ENCODE measurements at places on chromosomes 4 and X.
A peak's percentile ranks its signal among the peaks of the same experiment; 100 is the strongest.

DNA sequence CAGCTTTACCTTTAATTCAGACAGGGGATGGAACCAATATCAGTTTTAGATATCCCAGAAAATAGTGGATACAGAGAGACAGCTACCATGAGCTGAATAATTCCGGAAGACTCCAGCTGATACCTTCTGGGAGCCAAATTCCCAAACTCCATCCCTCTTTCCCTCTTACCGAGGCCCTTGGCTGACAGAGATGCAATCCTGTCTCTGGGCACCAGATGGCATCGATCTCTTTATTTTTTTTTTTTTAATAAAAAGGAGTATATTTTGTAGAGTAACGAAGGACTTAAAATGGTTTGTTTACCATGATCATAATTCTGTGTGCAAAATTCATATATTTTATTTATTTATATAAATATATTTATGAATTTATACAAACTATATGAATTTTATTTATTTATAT is 31.0 kb downstream of the RAB40A start:
- no peak for DNase-seq

- DNase-seq, result no peak
Observed at GRCh38 chrX:115560211-115560977, 580 bp upstream of the PLS3 start.

DNA sequence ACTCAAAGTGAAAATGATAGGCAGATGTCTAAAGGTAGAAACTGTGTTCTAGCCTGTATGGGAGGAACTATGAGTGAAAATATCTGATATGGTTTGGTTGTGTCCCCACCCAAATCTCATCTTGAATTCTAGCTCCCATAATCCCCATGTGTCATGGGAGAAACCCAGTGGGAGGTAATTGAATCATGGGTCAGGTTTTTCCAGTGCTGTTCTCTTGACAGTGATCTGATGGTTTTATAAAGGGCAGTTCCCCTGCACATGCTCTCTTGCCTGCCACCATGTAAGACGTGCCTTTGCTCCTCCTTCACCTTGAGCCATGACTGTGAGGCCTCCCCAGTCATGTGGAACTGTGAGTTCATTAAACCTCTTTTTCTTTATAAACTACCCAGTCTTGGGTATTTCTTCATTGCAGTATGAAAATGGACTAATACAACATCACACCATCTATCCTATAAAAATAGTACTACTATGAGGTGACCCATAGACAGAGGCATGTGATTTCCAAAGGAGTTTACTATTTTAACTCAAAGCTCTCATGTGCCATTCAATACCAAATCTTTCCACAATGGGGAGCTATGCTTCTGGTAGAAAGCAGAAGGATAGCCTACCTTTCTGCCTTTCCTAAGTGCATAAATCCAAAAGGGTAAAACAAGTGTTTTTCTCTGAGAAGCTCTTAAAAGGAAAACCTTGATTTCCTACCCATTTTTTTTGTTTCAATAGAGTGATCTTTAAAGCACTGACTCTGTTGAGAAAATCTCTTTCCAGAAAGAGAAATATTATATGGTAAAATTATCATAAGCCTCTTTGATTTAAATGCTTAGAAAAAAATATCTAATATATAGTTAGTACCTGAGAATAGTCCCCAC is 38.8 kb downstream of the SEC31A start:
- peak; percentile 49 for DNase-seq

GRCh38 chr4:127669691-127670090 is 36.9 kb downstream of the INTU start:
- no peak for DNase-seq

GRCh38 chr4:40160258-40160657 is 36.6 kb upstream of the RHOH start:
- no peak for DNase-seq

- DNase-seq, result no peak
Observed at GRCh38 chrX:13208281-13208935, 111.4 kb downstream of the ATXN3L start.

- DNase-seq, result no peak
Observed at GRCh38 chr4:122346036-122346435, 32.8 kb upstream of the ADAD1 start.

GRCh38 chrX:132218100-132218812 is 991 bp downstream of the RAP2C start:
- peak; percentile 82 for DNase-seq

- DNase-seq, result no peak
Observed at GRCh38 chr4:31784558-31784957, 1064.4 kb downstream of the PCDH7 start.

- DNase-seq, result no peak
Observed at GRCh38 chrX:4741024-4741423, 1027.6 kb upstream of the PRKX start.

DNA sequence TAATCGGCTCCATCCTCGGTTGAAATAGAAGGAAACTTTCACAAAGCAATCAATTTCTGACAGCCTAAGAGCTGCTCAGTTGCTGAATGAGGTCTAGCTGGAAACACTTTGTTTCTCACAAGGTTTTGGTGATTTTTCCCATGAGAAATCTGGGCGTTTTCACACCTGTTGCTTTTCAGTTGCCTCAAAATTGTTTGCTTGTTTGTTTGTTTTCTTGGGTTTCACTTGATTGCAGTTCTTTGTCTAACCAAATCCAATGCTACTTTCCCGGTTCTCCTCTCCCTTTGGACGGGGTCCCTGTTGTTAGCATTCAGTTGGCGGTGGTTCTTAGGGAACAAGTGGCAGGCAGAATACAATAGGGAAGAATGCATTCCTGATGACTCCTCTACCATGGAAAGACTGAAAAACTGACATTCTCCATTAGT is 135.5 kb downstream of the PALLD start:
- DNase-seq, result no peak

- no peak for DNase-seq
Observed at GRCh38 chr4:44493924-44494323, 45.3 kb upstream of the KCTD8 start.

DNA sequence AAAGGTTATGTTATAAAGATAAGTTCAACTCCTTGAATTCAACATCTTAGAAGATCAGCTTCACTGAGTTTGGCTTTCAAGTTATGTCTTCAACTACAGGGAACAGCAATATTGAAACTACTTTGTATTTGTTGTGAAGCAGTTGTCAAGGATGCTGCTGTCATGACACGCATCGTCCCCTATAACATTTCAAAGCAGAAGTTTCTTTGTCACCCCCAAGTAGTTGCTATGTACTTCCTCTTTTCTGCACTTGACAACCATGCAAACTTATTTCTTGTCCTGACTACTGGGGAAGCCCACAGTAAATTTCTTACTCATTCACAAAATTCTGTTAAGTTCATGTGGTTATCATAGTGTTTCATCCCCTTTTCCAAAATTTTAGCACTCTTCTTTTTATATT is 14.3 kb downstream of the ANTXR2 start:
- peak; percentile 89 for DNase-seq

- no peak for DNase-seq
Observed at GRCh38 chr4:185956544-185956940, 112.4 kb upstream of the TLR3 start.

GRCh38 chr4:169758401-169758962 is 738 bp upstream of the HPF1 start:
- no peak for DNase-seq

DNA sequence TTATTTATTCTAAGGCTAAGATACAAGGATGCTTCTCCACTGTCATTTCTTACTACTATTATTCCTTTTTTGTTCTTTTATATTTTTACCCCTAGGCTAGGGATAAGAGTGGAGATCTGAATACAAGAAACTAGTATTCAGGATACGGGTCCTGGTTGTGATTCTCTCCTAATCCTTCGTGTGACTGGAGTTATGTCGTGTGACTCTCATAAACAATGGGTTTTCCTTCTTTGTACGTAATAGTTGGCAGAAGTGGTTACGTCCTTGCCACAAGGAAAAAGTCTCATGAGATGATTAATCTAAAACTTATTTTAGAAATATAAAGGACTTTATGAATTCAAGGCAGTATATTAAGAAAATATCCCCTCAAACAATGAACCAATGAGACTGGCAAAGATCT is 497.2 kb upstream of the FAM241A start:
- no peak for DNase-seq

DNA sequence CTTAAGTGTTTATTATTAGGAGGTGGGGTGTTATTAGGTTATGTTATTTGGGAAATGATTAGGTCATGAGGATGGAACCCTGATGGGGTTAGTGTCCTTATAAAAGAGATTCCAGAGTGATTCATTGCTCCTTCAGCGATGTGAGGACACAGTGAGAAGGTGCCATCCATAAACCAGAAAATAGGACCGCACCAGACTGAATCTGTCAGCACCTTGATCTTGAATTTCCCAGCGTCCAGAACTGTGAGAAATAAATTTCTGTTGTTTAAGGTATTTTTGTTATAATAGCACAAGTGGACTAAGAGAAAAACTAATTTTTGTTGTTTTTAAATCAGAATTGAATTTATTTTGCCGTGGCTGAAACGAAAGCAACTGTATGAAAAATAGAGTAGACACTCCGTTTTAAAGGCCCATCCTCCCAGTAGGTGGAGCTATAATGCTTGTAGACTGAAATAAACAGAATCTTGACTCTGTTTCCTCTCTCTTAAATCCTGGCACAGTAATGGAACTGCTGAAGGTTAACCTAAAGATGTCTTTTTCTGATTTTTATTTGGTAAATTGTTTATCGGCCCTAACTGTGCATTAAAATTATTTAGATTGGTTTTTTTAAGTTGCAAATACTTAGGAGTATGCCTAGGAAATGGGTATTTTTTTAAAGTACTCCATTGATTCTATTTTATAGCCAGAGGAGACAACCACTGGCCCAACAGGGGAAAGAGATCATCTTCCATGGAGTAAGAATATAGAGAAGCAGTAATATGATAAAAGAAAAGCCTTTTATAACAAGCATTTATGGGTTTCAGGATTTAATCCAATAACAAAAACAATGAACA is 133.2 kb upstream of the ADAMTS3 start:
- peak; percentile 38 for DNase-seq

DNA sequence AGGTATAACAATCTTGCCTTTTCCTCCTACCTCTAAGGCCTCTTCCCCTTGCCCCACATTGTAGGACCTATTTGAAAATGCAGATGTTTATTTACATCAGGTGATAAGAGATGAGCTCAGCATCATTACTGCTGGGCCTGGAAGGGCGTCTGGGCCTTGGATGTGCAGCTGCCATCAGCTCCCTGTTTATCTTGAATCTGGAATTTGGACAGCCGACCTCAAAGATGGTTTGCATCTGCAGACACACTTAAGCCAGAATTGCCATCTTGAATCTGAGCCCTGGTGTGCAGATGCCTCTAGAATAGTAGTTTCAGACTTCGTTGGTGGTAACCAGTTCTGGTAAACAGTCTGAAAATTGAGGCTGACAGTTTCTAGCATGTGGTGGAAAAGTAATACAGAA is 59.0 kb downstream of the FAM193A start:
- DNase-seq, result no peak

- no peak for DNase-seq
Observed at GRCh38 chr4:133600008-133600407, 450.9 kb downstream of the PCDH10 start.

- DNase-seq, result no peak
Observed at GRCh38 chr4:143337600-143338287, 1.1 kb downstream of the GAB1 start.

GRCh38 chrX:154304846-154305245 is 9.3 kb downstream of the TKTL1 start:
- no peak for DNase-seq

- no peak for DNase-seq
Observed at GRCh38 chr4:159776961-159777360, 674.1 kb downstream of the RAPGEF2 start.

DNA sequence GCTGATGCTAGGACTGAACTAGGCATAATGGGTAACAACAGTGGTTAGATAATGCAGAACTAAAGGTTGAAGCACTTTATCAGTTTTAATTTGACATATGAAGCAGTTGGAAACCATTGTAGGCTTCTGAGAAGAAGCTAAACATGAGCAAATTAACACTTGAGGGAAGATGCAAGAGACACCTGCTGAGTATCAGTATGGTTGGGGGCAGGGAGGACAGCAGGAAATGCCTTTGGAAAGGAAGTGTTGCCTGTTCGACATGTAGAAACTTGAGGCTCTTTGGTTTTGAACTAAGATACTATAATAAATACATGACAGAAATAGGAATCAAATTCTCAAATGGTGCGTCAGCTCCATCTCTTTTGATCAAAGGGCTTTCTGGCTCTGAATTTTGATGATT is 115.6 kb downstream of the FHIP1A start:
- no peak for DNase-seq

- DNase-seq, result no peak
Observed at GRCh38 chr4:79273915-79274314, 51.9 kb downstream of the NAA11 start.

DNA sequence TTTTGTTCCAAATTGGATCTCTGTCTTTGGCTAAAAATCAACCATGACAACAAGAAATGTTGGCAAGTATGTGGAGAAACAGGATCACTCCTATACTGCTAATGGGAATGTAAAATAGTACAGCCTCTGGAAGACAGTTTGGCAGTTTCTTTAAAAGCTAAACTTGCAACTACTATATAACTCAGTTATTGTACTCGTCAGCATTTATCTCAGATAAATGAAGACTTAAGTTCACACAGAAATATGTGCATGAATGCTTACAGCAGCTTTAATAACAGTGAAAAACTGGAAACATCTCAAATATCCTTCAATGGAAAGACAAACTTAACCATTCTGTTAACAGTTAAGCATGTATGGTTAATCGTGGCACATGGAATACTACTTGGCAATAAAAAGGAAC is 15.4 kb upstream of the HAND2 start:
- no peak for DNase-seq

- DNase-seq, result no peak
Observed at GRCh38 chr4:7531640-7531994, 96.9 kb upstream of the PSAPL1 start.

- DNase-seq, result no peak
Observed at GRCh38 chr4:19386786-19387185, 864.9 kb upstream of the SLIT2 start.

- DNase-seq, result peak; percentile 59
Observed at GRCh38 chrX:130079824-130080406, 30.4 kb downstream of the ELF4 start.

- DNase-seq, result peak; percentile 66
Observed at GRCh38 chr4:185134307-185134869, 8.7 kb upstream of the SLC25A4 start.

- peak; percentile 39 for DNase-seq
Observed at GRCh38 chr4:98828801-98829200, 100.1 kb downstream of the EIF4E start.

DNA sequence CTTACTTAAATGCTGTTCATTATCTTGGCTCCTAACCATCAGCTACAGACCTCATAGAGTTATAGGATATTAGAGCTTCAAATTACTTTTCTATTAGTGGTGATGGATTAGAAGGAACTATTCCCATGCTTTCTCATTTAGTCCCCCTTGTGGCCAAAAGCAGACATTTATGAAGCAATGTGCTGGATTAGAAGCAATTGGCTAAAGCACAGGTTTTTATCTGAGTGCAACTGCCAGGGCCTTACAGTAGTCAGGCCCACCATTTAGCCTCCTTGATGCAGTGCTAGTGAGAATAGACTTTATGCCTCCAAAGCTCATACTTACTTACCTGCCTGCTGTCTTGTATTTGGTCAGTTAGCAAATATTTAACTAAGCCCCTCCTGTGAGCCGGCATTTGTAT is 93.0 kb downstream of the TSPAN7 start:
- no peak for DNase-seq

All from CD4-positive, alpha-beta T cell treated with Interleukin-2 at 100 ng/mL for 4 hours (primary cell).